ENCODE measurements at places on chromosomes 11 and 22. TPM values are rescaled to one million over a fixed set of nuclear protein-coding genes. Genes with fewer than 3 reads are reported as not detected.
A peak's percentile ranks its signal among the peaks of the same experiment; 100 is the strongest.

KCNQ1OT1 gene
- total RNA-seq = 0.23 TPM

MRGPRE gene
- not detected for total RNA-seq

- no peak for DNase-seq
Observed at GRCh38 chr11:73308961-73309919, 1.2 kb downstream of the ARHGEF17 start.

DNA sequence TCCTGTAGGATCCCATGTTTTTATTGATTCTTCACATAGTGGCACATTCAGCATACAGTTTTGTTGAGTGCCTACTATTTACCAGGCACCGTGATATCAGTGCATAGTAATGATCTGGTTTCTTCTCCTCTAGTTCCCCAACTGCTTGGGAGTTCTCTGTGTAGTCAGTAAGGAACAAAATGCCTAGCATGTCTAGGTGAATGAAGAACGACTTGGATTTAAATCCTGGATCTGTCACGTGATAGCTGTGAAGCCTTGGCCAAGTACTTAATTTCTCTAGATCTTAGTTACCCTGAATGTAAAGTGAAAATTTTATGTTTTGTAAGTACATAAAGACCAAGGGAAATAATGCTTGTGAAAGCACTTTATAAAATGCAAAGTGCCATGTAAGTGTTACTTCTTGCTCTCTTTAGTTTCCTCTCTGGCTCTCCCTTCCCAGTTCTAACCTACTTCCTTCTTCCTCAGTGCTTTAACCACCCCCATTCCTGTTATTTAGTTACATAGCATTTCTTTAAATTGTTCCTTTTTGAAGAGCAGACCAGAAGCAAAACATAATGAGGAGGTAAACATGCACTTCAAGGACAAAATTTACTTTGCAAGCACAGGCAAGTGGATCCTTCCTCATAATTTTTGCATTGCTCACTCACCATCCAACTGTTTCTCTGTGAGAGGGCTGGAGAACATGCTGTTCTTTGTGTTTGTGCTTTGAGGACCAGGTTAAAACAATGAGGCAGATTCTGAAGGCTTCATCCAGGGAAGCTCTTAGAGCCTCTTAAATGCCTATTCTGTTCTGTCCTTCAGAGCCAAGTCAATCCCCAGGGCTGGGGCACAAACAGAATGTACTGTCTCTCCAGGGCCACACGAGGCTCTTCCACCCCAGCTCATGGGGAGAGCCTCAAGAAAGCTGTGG lies 353.9 kb upstream of the TENM4 start:
- DNase-seq = no peak

PKDREJ gene
- not detected for total RNA-seq

- DNase-seq = peak; percentile 8
Observed at GRCh38 chr11:64007629-64008282, 21.5 kb downstream of the OTUB1 start.

OR4A16 gene
- not detected for total RNA-seq

C11orf97 gene
- not detected for total RNA-seq

OSM gene
- total RNA-seq = 44.3 TPM

Measured in activated CD8-positive, alpha-beta T cell treated with anti-CD3 and anti-CD28 coated beads for 36 hours (primary cell).